ENCODE measurements at places on chromosomes 11 and 22.

DNA sequence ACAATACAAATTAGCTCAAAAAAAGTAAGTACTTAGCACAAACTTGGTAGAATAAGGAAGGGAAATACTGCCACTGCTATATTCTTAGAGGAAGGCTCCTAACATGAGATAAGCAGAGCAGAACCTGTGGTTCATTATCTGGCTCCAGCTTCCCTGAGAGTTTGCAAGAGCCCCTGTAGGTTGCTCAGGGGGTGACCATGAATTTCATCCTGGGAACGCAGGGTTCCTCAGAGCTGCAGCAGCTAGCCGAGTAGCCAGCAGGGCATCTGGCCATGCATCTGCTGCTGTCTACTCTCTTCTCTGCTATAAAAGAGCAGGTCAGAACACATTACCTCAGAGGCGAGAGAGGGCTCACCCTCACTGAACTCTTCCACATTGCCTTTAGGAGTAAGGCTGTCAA is 67.3 kb downstream of the TRPC6 start:
- DNase-seq, result no peak

DNA sequence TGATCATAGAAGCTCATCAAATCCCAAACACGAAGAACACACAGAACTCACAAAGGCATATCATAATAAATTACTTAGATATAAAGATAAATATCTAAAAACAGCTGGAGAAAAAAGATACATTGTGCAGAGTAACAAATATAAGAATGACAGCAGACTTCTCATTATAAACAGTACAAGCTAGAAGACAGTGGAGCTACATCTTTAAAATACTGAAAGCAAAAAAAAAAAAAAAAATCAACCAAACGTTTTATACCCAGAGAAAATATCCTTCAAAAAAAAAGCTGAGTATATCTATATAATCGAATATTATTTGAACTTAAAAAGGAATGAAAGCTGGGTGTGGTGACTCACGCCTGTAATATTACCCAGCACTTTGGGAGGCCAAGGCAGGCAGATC is 90.0 kb downstream of the SBF2 start:
- DNase-seq, result no peak

DNA sequence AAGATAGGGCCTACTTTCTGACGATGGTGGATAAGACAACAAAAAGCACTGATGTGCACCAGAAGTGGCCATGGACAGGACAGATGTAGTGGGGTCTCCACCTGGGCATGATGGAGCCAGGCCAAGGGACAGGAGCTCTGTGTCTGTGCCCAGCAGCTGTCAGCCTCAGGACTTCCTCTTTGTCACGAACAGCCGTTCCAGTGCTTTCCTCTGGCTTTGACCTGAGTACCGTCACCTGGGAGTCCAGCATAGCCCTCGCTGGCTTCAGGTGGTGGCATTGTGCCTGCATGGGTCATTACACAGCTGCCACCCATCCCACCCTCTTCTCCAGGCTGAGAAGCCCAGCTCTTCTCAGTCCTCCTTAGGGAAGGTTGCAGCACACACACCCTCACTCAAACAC is 137.8 kb downstream of the GRIK4 start:
- DNase-seq, result no peak

DNA sequence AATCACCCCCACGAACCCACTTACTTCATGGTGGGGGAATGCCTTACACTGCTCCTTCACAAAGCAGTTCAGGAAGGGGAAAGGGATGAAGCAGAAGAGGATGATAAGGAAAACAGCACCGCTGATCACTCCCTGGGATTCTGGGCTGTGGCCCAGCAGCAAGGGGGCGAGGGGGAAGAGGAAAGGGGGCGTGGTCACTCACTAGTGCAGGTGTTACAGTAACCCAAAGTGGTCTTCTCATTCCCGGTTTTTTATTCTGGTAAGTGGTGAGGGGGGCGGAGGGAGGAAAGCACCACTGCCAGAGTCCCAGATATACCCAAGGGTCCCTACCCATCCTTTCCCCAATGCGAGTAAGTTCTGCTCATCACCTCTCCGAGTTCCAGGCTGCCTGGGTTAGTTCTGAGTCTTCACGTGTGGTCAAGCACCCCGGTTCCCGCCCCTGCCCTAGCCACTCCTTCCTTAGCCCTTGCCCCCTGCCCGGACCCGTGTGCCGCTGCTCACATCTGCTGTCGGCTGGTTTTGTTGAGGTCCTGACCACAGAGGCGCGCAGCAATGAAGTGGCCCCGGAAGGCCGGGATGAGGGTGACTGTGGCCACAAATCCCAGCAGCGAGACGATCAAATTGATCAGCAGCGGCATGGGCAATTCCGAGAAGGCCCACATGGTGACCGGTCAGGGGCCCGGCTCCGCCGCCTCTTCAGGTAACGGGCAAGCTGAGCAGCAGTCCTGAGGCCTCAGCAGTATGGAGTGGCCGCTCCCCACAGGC is 477 bp downstream of the DPAGT1 start:
- DNase-seq, result no peak
